Fibroblast of skin of left quadriceps (primary cell): ENCODE measurements at places on chromosomes 5 and 9.

GRCh38 chr5:10521466-10522223, 42.2 kb upstream of the ANKRD33B start:
- DNase-seq = no peak

DNA sequence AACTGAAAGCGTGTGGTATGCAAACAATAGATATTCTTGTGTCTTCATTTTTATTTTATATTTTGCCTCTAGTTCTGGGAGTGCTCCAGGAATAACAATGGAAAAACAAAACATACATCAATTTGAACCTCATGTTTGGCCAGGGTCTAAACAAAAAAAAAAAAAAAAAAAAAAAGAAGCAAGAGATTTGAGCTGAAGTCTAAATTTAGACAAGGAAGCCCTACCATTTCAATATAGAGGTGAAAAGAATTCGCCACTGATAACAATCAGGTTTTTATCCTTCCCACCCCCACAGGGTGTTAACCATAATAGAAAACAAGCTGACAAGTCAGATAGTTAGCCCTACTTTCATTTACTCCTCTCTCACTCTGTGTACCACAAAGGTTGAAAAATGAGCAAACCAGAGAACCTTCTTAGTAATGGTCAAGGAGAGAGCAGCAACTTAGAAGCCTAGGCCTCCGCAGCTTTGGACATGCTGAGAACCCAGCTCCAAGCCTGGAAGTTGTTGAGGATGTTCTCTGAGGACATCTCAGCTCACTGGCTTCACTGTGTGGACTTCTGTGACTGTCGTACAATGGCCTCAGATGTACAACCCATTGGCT, 118.2 kb upstream of the HMHB1 start:
- DNase-seq = no peak

- no peak for DNase-seq
Observed at GRCh38 chr5:126300293-126300692, 122.9 kb upstream of the GRAMD2B start.

DNA sequence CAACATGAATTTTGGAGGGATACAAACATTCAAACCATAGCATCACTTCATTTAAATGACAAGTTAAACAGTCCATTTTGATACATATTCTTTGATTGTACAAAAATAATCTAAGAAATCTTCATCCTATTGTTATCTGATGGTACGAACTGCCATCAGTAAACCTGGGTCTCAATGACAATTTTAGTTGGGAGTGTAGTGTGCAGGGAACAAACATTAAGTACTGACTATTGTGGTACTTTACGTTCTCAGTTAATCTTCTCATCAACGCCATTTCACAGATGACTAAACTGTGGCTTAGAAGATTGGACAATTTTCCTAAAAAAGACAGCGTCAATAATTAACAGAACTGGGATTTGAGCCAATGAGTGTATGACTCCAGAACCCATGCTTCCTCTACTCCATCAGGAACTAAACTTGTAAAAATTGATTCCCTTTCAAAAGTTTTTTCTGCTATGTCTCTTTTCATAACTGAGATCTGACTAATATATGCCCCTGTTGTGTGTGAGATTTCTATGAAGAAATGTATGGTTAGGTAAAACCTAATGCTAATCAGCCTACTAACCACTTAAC, 21.1 kb downstream of the TNPO1 start:
- DNase-seq = no peak

DNA sequence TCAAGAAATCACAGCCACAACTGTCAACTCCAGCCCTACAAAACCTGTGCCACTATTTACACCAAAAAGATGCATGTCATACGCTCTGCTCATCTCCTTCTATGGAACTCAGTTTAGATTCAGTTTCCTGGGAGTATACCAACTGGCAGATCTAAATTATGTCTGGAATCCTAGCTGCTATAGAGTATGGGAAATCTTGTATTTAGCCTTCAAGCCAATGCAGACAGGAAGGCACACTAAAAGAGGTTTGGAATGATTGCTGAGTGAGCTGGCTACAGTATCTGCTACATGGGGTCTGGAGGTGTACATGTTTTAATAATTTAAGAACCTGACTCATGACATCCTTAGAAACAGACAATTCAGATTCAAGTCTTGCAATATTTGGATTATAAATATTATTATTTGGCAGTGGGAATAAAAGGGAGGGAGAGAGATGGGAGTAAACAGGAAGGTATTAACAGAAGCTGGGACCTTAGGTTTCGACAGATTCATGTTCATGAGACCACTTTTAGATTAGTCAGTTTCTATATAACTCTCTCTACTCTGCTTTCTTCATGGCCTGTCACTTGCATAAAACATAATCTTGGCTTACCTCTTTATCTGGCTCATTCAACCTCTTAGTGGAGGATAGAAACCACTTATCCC, 178.8 kb upstream of the HAPLN1 start:
- peak; percentile 52 for DNase-seq

GRCh38 chr5:93240228-93240834, 340.7 kb downstream of the NR2F1-AS1 start:
- no peak for DNase-seq

DNA sequence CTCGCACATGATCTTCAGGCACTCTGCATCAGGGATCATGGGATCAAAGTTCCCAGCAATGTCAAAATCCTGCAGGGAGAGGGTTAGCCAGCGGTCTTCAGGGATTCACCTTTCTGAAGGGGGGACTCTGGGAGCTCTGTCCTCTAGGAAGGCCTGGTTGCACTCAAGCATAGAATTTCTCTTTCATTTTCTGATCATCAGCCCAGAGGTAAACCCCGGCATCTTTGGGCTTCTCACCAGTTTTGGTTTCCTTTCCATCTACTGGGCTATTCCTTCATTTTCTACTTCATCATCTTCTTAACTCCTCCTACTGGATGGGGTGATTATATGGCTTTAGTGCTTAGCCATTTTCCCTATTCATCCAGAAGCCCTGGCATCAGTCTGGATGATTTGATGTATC, 4.6 kb upstream of the DND1 start:
- DNase-seq = no peak

GRCh38 chr9:133103987-133104505, 17.0 kb downstream of the RALGDS start:
- DNase-seq = no peak

DNA sequence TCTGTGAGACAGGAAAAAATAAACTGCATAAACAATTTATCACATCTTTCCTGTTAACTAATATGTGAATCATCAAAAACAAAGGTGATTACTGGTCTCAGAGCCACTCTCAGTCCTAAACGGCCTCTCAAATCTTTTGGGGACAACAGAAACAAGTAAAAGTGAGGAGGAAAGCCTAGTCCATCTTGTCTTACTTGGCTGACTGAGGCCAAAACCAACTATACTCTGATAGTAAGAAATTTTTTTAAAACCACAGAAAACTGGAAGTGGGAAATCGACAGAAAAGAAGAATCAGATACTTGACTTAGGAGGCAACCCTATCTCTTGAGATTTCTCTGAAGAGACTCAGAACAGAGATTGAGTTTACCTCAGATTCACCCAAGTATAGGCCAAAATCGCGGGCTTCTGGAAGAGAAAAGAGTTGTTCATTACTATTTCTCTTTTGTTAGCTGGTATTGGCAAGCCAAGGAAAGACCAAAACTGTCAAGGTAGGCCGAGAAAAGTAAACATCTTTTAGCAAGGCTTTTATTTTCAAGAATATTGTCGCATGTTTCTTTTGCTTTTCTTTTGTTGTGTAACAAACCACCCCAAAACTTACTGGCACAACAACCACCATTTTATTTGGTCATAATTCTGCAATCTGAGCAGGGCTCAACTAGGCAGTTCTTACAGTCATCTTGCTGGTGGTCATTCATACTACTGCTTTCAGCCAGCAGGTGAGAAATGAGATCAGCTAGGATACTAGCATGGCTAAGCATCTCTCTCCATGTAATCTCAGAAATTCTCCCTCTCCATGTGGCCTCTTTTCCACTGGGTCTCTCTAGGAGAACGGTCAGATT, 46.1 kb downstream of the RFX3 start:
- no peak for DNase-seq

DNA sequence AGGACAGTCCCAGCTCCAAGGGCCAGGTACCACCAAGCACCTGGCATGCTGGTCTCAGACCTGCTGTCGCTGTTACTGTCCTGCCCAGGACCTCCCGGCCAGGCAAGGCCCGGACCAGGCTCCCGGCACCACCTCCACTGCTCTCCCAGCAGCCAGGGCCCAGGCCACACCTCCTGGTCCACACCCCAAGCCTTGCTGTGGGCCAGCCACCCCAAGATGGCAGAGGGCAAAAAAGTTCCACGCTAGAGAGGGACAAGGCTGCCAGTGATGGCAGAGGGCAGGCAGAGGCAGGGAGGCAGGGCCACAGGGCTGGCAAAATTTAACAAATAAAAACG, 1.1 kb downstream of the DNLZ start:
- no peak for DNase-seq

DNA sequence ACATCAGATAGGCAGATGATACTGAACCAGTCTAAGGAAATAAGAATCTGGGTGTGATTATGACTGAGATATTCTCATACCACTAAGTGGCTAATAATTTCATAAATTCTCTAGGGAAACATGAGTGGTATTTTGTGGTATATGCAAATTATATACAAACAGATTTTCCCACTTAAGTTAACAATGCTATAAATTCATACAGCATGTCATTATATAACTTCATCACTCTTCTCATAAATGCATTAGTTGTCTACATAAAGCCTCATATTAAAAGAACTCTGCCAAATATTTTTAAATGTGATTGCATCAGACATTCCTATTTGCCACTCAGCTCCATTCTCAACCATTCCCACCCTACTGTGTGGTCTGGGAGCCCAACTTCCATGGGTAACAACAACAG, 226.5 kb downstream of the TLE1 start:
- peak; percentile 72 for DNase-seq

- DNase-seq = peak; percentile 82
Observed at GRCh38 chr5:140240987-140241706, 61.8 kb downstream of the PFDN1 start.

- no peak for DNase-seq
Observed at GRCh38 chr9:136135326-136136126, 16.9 kb upstream of the TMEM250 start.

- no peak for DNase-seq
Observed at GRCh38 chr9:99822109-99822805, 572 bp downstream of the NR4A3 start.

DNA sequence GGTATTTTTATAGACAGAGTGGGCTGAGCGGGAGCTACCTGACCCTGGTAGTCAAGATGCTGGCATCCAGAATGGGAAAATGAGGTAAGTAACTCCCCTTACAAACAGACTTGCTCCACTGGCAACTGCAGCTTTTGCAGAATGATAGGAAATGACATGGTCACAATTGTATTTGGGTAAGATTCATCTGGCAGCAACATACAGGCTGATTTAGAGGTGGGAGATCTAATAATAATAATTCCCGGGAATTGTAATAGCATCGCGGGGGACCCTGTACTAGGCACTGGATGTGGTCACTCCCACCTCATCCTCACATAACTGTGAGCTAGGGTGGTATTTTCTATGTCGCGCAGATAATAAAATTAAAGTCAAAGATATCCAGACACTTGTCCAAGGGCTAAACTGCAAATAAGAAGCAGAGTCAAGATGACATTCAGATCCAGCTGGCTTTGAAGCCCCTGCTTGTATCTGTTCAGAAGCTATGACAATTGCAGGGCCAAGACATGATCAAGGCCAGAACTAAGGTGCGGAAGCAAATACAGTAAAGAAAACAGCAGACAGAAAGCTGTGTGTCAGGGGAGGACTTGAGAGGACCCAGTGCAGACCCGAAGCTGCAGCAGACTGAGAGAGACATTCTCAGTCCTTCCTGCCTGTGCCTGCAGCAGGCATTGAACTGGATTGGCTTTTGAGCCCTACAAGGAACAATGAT, 507.2 kb downstream of the BNC2 start:
- DNase-seq = no peak

GRCh38 chr9:34246453-34246852, 67.6 kb downstream of the UBAP1 start:
- no peak for DNase-seq

- DNase-seq = no peak
Observed at GRCh38 chr9:19379697-19380046, 364 bp downstream of the RPS6 start.
